ENCODE measurements at places on chromosomes 12 and 14.

GRCh38 chr12:39440101-39440500 is 2.8 kb downstream of the KIF21A start:
- DNase-seq = no peak

- peak; percentile 93 for DNase-seq
Observed at GRCh38 chr14:38405851-38406635, 150.2 kb upstream of the CLEC14A start.

GRCh38 chr14:93936245-93936644 is 9.1 kb downstream of the FAM181A start:
- no peak for DNase-seq

- no peak for DNase-seq
Observed at GRCh38 chr14:68811171-68811570, 18.3 kb upstream of the ZFP36L1 start.

DNA sequence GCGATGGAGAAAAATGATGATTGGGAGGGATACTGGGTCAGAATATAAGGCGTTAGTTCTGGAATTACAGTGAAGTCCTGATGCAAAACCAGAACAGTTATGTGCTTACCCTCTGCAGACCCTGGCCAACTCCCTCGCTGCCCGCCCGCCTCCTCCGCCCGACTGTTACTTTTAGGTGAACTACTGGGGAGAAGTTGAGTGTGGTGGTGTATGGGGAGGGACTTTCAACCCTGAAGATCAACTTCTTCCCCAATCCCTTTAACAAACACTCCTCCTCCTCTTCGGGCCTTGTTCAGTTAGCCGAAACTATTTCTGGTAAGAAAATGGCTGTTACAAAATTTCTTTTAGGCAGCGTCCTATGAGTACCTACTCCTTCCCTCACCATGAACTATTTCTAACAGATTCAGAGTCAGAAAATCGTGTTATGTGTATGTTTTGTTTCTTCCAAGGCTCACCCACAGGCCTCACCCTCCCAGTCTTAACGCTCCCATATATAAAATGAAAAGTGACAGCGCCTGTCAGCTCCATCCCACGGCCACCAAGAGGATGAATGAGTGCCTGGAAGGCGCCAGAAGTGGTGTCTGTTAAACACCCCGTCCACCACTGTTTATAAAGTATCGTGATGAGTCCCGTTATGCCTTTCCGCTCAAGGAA is 1.3 kb downstream of the FBXO33 start:
- DNase-seq = no peak

DNA sequence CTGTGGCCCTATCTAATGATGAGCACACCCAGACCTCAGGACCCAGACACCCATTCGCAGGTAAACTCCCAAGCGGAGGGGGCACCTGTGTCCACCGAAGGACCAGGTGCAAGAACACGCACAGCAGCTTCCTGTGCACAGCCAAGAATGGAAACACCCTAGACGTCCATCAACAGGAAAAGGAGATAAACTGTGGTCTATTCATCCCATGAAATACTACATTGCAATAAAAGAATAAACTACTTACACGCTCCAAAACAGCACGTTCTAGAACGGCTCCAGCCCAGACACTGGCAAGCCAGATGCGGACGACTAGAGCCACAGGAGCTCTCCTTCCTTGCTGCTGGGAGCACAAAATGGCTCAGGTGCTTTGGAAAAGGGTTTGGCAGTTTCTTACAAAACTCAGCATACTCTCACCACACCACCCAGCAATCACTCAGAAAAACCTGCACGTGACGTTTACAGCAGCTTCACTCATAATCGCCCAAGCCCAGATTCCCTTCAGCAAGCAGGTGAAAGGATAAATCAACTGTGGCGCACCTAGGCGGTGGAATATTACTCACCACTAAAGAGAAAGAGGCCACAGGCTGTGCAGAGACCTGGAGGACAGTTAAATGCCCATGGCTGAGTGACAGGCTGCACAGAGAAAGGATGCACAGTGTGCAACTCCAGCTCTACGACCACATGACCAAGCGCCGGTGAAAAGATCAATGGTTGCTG is 21.0 kb downstream of the BRF1 start:
- no peak for DNase-seq

DNA sequence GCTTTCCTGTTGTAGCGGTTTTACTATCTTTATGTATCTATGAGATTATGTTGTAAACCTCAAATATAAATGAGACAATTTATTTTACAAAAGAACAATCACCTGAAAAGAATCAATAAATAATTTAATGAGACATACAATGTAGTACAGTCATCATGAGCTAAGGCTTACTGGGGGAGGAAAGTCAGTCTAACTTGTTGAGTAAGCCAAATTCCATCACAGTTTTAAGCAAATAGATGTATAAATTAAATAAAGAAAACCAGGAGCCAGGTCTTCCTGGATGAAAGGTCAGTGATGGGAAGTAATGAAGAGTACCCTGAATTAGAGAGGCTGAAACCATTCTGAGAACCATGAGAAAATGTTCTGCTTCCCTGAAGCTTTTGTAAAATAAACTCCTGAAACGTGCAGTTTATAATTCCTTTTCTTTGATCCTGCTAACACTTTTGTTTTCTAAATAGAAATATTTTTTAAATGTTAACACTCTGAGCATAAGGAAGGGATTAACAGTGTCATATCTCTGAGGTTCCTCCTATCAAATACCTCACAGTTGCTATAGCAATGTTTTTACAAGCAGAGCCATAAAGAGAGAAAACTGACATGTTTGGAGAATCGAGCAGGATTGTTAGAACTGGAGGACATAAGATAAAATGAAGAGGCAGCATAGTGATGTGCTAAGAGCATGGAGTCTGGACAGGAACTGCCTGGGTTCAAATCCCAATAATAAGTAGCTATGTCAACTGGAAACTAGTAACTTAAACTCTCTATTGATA is 444.9 kb upstream of the FOXG1 start:
- no peak for DNase-seq
